Fibroblast of upper back skin (primary cell): ENCODE measurements at places on chromosomes 16 and 17.

DNA sequence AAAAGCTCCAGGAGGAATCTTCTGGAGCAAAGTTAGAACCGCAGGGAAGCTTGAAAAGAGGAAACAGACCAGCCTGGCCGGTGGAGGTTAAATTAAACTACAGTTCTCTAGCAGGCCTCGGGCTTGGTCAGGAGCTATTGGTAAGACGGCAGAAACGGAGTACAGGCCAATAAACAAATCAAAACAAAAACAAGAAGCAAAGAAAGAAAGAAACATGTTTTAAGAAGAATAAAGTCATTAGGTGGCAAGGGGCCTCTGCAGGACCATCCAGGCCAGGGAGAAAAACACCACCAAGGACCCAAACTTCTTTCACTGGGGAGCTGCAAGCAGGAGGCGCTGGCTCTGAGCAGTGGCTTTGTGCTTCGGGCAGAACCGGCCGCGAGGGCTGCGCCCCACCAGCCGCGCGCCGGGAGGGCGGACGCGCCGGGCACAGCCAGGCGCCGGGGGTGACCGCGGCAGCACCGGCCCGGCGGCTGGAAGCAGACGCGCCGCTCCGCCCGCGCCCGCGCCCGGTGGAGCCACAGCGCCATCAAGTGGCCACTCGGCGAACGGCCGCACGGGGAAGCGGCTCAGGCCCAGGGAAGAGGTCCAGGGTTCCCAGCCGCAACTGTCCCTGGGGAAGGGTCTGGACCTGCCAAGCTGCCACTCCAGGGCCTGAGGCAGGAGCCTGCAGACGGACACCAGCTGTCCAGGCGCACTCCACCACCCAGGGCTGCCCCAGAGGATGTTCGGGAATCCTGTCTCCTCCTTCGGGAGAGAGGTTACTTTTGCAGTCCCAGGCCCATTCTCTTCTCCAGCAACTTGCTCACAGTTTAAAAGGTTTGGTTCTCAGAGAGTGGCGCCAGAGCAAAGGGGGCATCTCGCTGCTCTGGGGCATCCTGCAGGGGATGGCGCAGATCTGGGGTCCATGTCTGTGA is 419.4 kb downstream of the SOX9 start:
- DNase-seq, result peak; percentile 55

GRCh38 chr17:77544347-77545110 is 403.8 kb downstream of the SEC14L1 start:
- DNase-seq, result no peak

GRCh38 chr17:47622180-47622549 is 27.6 kb upstream of the KPNB1 start:
- DNase-seq, result peak; percentile 32

GRCh38 chr16:87823181-87823929 is 46.0 kb downstream of the SLC7A5 start:
- DNase-seq, result no peak

GRCh38 chr17:31394544-31394943 is 3.1 kb downstream of the RAB11FIP4 start:
- DNase-seq, result peak; percentile 76

- no peak for DNase-seq
Observed at GRCh38 chr17:39774047-39774446, 36.3 kb downstream of the GRB7 start.

GRCh38 chr17:40371261-40371929 is 6.9 kb upstream of the GJD3 start:
- no peak for DNase-seq

DNA sequence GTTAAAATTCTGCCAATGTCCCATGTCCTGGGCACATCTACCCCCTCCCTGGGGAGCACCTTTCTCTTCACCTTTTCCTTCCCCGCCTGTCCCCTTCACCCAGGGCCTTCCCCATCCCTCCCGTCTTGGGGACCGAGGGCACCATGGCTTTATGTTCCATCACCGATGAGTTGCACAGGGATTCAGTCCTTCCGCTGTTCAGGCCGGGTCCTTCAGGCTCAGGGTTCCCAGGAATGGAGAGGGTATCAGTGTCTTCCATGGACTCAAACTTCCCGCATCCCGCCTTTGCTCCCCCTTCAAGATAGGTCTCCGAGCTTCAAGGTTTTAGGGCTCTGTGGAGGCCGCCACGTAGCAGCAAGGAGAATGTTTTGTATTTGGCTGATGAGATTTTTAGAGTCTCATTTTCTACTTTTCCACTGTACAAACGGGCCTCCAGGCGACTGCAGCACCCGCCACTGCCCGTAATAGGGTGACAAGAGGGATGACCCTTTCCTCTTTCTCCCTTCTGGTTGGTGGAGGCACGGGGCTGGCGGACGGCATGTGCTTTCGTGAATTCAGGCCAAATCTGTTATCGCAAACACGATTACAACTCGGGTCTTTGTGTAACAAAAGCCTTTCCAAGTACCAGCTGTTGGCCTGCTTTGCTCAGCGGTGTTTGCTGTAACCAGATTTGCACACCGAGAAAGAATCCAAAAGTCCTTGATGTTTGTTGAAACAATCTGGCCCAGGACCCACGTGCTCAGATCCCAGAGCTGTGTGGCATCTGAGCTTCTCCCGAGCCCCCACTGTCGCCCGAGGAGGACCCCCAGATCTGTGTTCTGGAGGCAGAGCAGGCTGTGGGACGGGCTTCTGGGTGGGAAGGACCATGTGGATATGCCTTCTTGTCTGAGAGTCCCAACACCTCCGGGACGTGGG is 236.3 kb downstream of the SEC14L1 start:
- no peak for DNase-seq

DNA sequence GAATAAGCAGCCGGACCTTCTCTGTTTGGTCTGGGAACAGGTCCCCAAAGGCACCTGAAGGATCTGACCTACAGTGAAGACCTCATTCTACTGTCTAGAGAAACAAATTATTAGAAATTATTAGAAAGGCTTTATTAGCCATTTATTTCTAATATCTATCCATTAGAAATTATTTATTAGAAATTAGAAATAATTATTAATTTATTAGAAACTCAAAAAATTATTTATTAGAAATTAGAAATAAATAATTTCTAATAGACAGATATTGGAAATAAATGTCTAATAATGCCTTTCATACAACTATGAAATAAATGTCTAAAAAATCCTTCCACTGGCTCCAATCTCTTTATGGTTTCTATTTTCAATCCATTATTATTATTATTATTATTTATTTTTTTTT is 285.7 kb upstream of the ERCC4 start:
- DNase-seq, result no peak

DNA sequence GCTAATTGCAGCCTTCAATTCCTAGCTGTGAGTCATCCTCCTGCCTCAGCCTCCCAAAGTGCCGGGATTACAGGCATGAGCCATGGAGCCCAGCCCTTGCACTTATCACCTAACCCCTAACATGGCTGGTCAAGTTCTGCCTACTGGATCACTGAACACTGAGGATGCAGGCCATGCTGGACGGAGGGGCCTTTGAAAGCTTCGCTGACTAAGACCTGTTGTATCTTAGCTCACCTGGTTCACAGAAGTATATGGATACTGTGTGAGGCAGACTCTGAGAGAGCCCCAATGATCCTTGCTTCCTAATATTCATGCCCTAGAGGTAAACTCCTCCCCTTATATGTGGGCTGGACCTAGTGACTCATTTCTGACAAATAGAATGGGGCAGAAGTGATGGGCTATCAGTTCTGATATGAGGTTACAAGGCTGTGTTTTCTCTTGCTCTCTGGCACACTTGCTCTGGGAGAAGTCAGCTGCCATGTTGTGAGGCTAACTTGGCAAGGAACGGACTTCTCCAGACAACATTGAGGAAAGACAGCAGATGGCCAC is 11.7 kb upstream of the TMIGD1 start:
- DNase-seq, result no peak
